ENCODE measurements at places on chromosomes 1 and 21.

GRCh38 chr1:97630281-97630680, 290.6 kb downstream of the DPYD start:
- no peak for DNase-seq

DNA sequence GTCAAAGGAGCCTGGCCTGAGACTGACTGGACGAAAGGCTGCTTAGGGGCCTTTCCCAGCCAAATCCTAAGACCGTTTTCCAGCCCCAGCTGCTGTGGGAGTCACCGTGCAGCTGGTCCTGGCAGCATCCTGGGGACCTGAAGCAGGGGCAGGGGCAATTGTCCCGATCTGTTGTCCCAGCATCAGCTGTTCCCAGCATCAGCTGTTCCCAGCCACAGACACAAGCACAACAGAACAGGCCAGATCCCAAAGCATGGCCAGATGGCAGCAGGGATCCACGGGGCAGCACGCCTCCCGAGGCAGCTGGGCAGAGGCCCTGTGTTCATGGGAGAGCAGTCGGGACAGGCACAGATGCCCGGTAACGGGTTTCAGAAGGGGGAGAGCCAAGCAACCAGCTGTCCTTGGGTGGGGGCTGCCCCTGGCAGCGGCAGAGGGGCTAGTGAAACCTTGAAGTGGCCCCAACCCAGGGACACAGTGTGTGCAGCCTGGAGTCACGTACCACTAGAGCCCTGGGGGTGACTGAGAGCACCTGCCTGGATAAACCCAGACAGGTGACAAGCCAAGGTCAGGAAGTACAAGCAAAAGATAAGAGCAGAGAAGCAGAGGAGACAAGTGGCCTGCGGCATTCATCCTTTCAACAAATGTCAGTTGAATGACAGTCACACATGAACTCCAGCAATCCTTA, 13.3 kb downstream of the CELA2B start:
- no peak for DNase-seq

GRCh38 chr1:185906186-185906585, 172.0 kb downstream of the HMCN1 start:
- no peak for DNase-seq

DNA sequence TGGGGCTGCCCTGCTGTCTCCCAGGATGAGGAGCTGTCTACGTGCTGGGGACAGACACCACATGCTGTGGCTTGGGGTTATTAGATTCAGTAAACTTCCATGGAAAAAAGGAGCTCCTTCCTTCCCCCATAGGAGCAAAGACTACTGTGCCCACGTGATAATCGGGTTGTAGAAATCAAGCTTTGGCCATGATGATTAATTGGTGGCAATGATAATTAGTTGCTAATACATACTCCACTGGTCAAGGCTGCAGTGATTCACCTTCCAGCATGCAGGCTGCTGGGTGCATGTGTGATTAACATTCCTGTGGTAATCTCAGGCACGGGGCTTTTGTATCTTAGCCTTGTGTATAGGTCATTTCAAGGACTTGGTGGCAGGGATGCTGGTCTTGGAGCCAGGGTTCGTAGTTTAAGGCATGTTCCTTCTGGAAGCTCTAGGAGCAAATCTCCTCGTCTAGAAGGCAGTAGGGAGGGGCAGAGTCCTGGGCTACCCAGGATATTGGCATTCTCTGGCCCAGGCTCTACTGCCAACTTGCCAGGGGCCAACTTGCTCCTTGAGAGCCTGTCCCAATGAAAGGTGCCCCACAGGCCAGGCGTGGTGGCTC, 41.4 kb downstream of the TMCO4 start:
- DNase-seq: peak; percentile 63

DNA sequence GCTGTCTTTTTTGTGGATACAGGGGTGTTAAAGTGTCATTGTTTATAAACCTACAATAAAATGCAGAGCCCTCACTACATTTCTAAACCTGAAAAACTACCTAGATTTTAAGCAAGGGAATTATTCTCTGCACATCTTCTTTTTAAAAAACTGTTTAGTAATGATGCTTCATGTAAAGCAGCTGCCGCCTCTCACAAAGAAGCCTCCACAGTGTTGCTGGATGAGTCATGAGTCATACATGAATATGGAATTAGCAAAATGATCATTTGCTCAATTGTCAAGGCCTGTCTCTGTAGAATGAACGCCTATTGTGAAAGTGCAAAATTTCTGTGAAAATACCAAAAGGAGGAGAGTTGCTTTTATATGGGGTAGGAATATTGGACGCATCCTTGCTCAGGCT, 259.5 kb upstream of the CHRM3 start:
- DNase-seq: no peak

DNA sequence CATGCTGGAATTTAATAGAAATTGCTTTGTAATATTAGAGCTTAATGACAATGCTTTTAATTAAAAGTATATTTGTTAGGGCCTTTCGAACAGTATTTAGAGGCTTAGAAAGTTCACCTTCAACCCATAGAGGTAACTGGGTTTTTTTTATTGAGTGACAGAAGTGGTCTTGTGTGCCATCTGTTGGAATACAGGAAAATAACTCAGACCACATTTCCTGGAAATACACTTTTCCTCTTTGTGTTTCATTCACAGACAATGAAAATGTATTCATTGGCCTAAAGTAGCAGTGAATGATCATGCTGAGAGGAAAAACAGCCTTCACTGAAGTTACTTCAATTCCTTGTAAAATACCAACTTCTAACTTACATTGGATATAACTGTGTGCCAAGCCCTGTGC, 83.6 kb upstream of the L1TD1 start:
- DNase-seq: no peak

GRCh38 chr1:96488777-96489176, 232.8 kb upstream of the PTBP2 start:
- DNase-seq: no peak

- no peak for DNase-seq
Observed at GRCh38 chr21:46371204-46372013, 47.5 kb downstream of the PCNT start.

DNA sequence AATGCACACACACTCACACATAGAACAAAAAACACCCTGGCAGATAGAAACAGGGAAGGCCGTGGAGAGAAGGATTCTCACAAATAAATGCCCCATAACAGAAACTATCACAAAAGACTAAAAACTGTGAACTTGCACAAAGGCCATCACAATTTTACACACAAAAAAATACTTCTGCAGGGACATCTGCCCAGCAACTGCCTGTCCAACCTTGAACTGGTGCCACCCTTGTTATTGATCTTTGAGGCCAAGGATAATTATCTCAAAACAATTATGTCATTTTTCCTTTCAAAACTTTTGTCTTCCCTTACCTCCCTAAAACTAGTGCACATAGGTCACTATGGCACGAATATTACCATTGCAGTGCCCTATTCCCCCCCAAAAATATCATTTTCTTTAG, 143.8 kb upstream of the KCTD3 start:
- no peak for DNase-seq

DNA sequence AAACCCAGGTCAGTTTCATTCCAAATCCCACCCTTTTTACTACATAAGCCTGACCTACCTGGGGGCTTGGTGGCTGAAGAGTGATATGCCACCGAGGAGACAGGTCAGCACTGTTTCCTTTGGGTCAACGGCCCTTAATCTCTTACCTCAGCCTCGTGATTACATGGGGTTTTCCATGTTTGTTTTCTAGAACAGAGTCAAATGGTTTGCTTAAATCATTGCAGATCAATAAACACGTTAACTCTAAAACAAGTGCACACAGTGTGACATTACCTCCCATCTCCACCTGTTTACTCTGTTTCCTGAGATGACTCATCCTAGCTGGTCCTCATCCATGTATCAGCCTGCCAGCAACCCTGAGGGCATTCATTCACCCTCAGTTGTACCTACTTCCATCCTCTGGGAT, 40.8 kb upstream of the TP53BP2 start:
- DNase-seq: no peak

GRCh38 chr1:236615399-236616148, 11.3 kb upstream of the HEATR1 start:
- DNase-seq: no peak

- no peak for DNase-seq
Observed at GRCh38 chr1:25809929-25810328, 9.8 kb upstream of the MTFR1L start.

DNA sequence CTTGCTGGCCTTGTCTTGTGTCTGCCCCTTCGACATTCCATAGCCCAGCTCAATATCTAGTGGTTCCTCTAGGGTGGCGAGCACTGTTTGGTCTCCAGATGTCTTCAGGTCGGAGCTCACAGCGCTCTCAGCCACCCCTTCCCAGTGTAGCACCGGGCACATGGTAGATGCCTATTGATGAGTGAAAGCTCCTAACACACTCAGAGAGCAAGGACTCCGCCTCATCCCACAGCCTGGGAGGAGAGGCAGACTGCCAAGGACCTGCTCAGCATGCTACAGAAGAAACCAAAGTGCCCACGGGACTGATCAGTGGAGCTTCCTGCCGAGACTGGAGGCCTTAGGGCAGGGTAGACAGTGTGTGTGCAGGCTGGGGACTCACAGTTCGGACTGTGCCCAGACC, 10.9 kb downstream of the PCSK9 start:
- DNase-seq: no peak

All from AG09319 (cell line).